ENCODE measurements at places on chromosomes 3 and 15. TPM values are rescaled to one million over a fixed set of nuclear protein-coding genes. Genes with fewer than 3 reads are reported as not detected.

GRCh38 chr3:5510300-5510699 lies 322.8 kb downstream of the EDEM1 start:
- no peak for DNase-seq

NR2E3 gene
- total RNA-seq = 1.3 TPM

- no peak for DNase-seq
Measured at GRCh38 chr15:58877999-58878825, 55.3 kb downstream of the SLTM start.

- no peak for DNase-seq
Measured at GRCh38 chr3:76685858-76686257, 354.0 kb upstream of the ROBO2 start.

DNA sequence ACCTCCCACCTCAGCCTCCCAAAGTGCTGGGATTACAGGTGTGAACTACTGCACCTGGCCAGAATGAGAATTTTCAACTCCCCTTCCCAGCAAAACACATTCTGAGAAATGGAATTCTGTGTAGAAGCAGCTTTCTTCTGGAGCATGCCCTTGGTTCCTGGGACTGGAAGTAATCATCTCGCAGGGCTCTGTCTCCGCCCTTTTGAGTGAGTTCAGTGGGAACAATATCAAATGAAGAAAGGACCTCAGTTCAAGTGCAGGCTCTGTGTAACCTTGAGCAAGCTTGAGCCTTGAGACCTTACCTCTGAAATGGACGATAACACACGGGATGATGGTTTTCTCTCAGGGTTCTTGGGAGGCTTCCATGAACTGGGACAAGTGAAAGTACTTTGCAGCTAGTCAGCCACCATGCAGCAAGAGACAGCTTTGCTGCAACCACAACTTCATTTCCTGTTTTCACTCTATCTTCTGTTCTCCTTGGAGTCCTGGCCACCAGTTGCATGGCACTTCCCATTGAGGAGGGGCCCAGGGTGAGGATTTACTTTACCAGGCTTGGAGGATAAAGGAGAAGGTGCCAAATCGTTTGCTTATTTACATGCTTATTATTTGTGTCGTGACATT lies 35.7 kb upstream of the IGF1R start:
- no peak for DNase-seq

GRCh38 chr15:37106490-37107001 lies 6.2 kb upstream of the MEIS2 start:
- DNase-seq = no peak

IL16 gene
- total RNA-seq = 8.1 TPM

DNA sequence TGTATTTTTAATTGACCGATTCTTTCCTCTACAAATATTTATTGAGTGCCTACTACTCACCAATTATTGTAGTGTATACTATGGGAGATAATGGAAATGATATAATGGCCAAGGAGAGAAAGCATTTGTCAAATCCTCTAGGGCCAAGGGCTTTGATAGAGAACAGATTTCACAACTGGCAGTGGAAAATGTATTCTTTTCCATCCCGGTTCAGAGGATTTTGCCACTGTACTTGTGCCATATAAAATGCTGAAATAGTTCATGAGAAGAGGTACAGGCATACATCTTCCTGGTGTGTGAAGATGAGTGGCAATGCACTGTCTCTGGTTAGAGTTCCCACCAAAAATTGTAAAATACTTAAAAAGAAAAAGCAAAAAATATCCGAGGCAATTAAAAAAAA lies 451.6 kb upstream of the TPRG1 start:
- DNase-seq = no peak

DNA sequence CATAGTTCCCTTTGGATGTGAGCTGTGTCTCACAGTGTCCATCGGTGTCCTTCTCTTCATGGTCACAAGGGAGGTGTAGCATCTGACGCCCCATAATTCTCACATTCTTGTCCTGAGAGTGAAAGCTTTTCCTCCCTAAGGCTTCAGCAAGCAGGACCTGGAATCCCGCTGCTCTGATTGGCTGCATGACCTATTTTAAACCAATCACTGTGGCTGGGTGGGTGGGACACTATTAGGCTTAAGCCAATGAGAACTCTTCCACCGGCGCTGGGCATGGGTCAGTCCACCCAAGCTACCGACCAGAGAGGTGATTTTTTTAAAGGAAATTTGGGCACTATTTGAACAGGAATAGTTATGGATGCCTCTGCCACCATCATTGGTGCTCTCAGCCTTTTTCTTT lies 385.9 kb downstream of the MFSD1 start:
- no peak for DNase-seq

IL17RD gene
- 5.8 TPM for total RNA-seq

ADGRG7 gene
- total RNA-seq = 111 TPM

DNA sequence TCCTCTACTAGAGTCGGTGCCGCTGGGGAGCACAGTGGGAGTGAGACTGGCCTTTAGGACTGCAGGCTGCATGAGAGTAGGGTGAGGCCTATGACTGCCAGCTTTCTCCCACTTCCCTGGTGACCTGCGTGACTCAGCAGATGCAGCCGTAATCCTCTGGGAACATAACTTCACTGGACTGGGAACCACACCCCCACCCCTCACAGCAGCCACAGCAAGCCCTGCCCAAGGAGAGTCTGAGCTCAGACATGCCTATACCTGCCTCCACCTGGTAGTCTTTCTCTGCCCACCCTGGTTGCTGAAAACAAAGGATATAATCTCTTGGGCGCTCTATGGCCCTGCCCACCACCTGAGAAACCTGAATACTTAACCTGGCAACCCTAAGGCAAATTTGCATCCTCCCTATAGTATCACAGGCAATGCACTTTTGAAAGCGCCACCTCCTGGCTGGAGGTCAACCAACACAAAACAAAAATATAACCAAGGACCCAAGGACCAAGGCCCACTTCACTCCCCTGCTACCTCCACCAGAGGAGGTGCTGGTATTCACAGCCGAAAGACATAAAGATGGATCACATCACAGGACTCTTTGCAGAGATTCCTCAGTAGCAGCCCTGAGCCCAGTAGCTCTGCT lies 308.9 kb downstream of the CTNNB1 start:
- DNase-seq = no peak

PPARG gene
- 26.4 TPM for total RNA-seq

GRCh38 chr3:5136919-5137429 lies 14.9 kb downstream of the ARL8B start:
- DNase-seq = no peak

- no peak for DNase-seq
Measured at GRCh38 chr3:3015185-3016089, 94.7 kb downstream of the IL5RA start.

DNA sequence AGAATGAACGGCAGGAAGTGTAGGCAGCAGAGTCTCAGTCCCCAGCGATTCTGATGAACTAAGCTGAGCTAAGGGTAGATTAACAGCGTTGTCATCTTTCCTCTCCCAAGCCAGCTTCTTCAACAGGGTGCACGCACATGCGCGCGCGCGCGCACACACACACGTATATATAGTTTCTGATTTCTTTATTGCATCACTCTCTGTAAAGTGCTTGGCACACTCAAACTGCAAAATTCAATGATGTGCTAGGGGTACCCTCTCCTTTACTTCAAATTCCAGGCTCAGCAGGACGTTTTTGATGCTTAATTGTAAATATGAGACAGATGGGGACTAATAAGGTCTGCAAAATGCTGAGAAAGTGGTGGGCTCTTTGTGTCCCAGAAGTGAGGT lies 26.1 kb upstream of the VPS8 start:
- DNase-seq = no peak

DNA sequence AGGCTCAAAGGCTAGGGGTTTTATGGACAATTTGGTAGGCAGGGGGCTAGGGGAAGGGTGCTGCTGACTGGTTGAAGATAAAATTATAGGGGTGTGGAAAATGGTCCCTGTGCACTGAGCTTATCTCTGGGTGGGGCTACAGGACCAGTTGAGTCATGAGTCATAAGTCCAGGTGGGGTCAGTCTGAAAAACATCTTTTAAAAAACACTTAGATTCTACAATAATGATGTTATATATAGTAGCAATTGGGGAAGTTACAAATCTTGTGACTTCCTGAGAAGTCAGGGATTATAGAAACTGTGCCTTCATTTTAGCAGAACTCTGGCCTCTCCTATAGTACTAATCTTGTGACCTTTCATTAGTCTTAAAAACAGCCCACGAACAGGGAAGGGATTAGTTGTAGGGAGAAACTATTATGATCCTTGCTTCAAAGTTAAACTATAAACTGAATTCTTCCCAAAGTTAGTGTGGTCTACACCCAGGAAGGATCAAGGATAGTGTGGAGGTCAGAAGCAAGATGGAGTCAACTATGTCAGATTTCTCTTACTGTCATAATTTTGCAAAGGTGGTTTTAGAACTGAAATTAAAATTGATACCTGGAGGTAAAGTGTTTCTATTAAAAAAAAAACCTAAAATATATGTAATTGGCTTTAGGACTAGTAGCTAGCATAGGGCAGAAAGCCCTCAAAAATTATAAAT lies 130.1 kb downstream of the P2RY1 start:
- DNase-seq = no peak

IGDCC3 gene
- total RNA-seq = not detected

TLNRD1 gene
- total RNA-seq = 20.0 TPM

ITIH4 gene
- total RNA-seq = 1.1 TPM

WDR76 gene
- 2.7 TPM for total RNA-seq

DNA sequence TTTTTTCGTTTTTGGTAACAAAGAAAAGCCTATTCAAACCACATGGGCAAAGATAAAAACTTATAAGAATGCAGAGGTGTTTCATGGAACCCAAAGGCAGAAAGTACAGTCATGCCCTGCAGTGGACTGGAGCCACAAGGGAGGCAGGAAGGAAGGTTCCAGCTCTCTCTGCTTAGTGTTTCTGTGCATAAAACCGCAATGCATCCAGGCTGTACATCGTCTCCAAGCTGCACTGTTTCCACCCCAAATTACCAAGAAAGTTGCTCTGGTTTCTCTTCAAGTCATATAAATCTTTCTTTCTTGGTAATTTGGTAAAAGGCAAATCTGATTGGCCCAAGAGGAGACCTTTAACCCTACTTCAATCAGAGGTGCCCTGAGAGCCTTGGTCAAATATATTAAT lies 15.8 kb downstream of the TRAT1 start:
- DNase-seq = no peak

DNA sequence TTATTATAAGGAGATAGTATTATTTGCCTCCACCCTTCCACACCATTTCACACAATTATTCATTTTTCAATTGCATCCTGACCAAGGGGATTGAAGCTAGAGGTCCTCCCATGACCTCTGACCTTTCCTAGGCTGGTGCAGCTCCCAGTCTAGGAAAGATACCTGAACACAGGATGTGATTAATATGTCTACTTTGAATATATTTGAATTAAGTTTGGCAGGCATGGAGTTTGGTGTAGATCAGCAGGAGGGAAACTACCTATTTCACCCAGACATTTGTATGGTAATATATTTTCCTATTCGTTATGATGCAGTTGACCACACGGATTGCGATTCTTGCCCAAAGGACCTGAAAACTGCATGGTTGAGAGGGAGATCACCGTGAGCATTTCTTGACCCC lies 596.3 kb downstream of the AGBL1 start:
- no peak for DNase-seq

- no peak for DNase-seq
Measured at GRCh38 chr3:115187149-115187757, 40.2 kb upstream of the ZBTB20 start.

DNA sequence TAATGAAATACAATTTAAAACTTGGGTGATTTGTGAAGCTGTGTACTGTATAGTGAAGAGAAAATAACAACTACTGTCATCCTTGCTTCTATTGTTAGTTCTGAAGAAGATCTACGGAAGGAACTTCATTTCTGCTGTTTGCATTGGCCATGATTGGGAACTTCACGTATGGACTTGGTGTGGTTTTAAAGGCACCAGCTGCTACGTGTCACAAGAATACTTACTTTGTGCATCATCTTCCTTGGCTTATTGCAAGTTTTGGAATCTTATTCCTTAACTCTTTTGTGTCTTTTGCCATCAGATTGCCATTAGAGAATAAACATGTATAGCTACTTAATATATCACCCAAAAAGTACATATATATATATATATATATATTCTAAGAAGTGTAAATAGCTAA lies 75.0 kb upstream of the VEPH1 start:
- DNase-seq = no peak

NPAP1 gene
- not detected for total RNA-seq

DNA sequence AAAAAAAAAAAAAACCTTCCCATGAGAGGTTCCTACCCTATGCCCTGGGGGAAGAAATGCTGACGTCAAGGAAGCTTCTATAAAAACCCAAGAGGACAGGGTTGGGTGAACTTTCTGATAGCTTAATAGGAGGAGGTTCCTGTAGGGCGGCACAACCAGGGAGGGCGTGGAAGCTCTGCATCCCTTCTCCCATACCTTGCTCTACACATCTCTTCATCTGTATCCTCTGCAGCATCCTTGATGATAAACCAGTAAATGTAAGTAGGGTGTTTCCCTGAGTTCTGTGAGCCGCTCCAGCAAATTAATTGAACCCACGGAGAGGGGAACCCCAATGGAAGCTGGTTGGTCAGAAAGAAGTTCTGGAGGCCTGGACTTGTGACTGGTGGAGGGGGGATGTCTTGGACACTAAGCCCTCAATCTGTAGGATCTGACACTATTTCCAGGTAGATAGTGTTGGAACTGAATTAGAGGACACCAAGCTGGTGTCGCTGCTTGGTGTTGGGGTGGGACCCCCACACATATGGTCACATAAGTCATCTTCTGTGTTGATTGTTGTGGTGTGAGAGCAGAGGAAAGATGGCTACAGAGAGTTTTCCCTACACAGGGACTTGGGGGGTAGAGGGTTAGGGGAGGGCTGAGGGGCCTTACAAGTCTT lies 91.5 kb downstream of the ST6GAL1 start:
- DNase-seq = peak; percentile 73

DNA sequence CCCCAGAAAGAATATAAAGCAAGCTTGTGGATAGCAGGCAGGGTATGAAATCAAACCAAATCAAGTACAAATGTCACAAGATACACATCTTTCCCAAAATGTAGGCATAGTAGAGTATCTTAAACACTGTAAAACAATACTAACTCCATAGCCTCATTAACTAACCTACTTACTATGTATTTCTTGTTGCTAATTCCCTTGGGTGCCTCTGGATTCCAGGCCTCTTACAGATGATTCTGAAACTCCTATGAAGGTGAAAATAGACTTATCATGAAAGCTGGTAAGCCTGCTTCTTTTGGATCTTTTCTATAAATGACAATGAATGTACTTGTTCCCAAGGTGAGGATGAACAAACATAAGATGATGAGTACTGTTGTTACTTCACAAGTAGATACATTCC lies 93.8 kb downstream of the FRMD5 start:
- DNase-seq = no peak

GOLGA6A gene
- total RNA-seq = not detected

P2RY14 gene
- total RNA-seq = 1.2 TPM

DNA sequence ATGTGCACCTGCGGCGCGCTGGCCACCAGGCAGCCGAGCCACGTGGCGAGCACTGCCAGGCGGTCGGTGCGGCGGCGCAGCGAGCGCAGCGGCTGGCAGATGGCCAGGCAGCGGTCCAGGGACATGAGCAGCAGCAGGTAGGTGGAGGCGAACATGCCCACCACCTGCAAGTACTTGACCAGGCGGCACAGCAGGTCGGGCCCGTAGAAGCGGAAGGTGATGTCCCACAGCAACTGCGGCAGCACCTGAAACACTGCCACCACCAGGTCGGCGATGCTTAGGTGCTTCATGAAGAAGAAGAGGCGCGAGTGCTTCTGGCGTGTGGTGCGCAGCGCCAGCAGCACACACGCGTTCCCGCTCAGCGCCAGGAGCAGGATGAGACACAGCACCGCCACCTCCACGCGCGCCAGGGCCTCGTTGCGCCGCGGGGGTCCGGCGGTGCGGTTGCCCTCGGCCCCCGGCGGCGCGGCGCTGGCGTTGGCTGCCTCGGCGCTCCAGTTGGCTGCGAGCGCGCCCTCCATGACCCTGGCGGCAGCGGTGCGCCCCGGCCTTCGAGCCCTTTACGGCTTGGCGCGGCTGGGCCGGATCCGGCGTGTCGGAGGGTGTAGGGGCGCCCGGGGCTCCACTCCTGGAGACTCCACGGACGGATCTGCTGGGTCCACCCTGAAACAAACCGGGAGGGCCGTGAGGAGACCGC lies 1.6 kb downstream of the OXTR start:
- DNase-seq = peak; percentile 67
